ENCODE measurements at places on chromosomes 16 and 17.

DNA sequence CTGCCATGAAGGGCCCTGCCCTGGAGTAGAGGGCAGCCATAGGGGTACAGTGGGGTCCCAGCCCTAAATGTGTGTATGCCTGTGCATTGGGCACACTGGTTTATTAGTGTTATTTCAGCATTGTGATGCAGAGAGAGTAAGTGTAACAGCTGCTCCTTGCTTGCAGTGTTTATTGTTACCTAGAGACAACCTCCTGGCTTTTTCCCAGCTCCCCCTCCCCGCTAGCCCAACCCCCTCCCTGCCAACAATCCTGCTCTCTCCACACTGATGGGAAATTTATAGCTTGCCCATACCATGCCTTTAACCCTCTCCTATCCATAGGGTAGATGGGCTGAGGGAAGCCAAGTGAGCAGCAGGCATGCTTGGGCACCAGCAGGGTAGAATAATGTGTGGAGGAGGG is 51.3 kb downstream of the NEUROD2 start:
- DNase-seq, result no peak

DNA sequence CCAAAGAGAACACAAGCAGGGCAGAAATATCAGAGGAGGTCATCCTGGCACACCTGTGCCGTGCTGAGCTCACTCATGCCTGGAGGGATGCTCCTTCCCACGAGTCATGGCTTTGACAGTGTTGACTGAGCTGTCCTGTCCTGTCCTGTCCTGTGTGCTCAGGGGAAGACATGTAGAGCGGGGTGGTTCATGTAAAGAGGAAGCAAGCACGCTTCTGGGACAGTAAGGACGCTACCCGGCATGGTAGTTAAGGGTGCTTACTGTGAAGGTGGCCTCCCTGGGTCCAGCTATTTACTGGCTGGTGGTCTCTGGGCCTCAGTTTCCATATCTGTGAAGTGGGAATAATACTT is 398 bp downstream of the LGALS9 start:
- DNase-seq, result no peak

GRCh38 chr16:85451641-85452363 is 161.3 kb upstream of the GSE1 start:
- DNase-seq, result no peak

- DNase-seq, result no peak
Observed at GRCh38 chr17:43671031-43671692, 9.4 kb upstream of the MEOX1 start.

GRCh38 chr17:48299760-48300159 is 130.3 kb downstream of the SKAP1 start:
- no peak for DNase-seq

DNA sequence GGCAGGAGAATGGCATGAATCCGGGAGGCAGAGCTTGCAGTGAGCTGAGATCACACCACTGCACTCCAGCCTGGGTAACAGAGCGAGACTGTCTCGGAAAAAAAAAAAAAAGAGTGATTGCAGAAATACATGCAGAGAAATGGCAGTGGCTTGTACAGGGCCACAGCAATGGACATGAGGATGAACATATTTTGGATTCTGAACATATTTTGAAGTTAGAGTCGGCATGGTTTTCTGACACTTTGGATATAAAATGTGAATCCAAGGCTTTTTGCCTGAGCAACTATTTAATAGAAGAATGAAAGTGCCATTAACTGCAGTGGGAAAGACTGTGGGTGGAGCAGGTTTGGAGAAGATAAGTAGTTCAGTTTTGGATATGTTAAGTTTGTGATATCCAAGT is 35.8 kb downstream of the CPD start:
- no peak for DNase-seq
